ENCODE measurements at places on chromosomes 12 and 14. TPM values are rescaled to one million over a fixed set of nuclear protein-coding genes. Genes with fewer than 3 reads are reported as not detected.

LPAR5 gene
- total RNA-seq: 0.67 TPM

BCAT1 gene
- 90.3 TPM for total RNA-seq

DNA sequence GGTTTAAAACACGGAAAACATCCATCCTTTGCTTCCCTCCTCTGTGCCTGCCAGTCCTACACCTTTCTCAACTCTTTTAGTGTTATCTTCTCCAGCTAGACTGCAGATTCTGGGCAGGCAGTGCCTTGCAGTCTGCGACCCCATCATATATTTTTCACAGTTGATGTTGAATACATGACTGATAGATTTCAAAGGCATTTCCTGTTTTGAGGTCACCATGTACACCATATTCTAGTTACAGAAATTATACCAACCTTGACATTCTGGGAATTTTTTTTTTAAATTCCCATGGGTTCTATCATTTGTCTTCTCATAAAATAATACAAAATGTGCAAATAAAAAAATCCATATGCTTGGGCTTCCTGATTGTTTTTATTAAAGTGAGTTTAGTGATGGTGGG lies 16.6 kb downstream of the SOCS2 start:
- no peaks in the 10 kb centered on the region for H3K36me3 ChIP-seq
- no peaks in the 10 kb centered on the region for H3K4me1 ChIP-seq
- H3K27me3 ChIP-seq: no peaks in the 10 kb centered on the region
- H3K4me3 ChIP-seq: no peak overlapping the region
- H3K27ac ChIP-seq: no peak overlapping the region

DNA sequence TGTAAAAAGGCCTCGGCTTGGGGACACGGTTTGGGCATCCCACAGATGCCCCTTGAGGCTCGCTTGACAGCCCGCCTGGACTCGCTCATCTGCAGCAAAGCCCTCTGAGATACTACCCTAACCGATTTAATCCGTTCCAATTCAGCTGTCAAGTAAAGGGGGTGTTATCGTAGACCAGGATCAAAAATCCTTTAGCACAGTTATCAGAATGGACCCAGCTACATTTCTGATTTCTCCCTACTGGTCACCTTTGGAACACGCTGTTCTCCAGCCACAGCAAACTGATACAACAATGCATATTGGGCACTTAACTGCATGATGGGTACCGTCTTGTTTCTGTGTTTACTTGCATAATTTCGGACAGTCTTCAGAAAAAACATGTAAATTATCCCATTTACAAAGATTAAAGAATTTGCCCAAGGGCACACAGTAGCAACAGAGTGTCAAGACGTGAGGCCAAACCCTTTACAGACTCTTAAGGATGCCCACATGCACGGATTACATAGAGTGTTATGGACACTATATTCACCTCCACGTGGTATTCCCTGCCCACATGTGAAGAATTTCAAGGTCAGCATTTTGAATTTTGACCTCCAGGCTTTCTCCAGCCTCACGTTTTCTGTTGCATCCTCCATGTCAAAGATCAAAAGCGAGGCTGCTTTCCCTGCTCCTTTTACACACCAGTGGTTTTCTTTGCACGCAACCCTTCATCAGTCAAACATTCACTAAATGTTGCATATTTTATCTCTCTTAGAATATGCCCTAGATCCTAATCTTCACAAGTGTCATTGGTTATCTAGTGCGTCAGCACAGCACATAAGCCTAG lies 3.2 kb upstream of the DUSP6 start:
- no peaks in the 10 kb centered on the region for H3K27me3 ChIP-seq
- peaks cover 7% of the 10 kb centered on the region for H3K4me1 ChIP-seq
- no peaks in the 10 kb centered on the region for H3K36me3 ChIP-seq
- DNase-seq: no peak
- peak overlapping the region; percentile 99 for H3K27ac ChIP-seq
- peak overlapping the region; percentile 58 for H3K4me3 ChIP-seq

DNA sequence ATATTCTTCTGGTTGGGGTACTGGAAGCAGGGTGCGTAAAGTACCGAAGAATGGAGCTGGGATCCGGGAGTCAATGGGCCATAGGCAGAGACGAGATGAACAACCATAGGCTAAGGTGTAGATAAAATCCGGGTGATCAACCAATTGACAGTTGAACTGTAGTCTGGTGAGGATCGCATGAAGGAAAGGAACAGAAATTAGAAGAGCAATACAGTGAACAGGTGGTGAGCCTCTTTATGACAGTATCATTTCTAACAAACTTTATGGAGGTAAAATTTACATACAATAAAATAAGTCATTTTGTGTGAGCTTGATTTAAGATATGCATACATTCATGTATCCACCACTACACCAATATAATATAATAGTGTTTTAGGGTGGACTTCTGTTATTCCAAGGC lies 13.9 kb upstream of the HIF1A start:
- no peaks in the 10 kb centered on the region for H3K4me1 ChIP-seq
- no peak overlapping the region for H3K4me3 ChIP-seq
- DNase-seq: no peak
- no peak overlapping the region for H3K27ac ChIP-seq
- no peaks in the 10 kb centered on the region for H3K27me3 ChIP-seq

- no peaks in the 10 kb centered on the region for H3K36me3 ChIP-seq
- H3K4me1 ChIP-seq: no peaks in the 10 kb centered on the region
- no peak overlapping the region for H3K27ac ChIP-seq
- H3K27me3 ChIP-seq: no peaks in the 10 kb centered on the region
Observed at GRCh38 chr14:44700694-44701093, 193.6 kb upstream of the FSCB start.
